ENCODE measurements at places on chromosomes 5 and 9.

- no peak for DNase-seq
These were observed 29.2 kb downstream of the CD14 start for GRCh38 chr5:140603734-140604133.

GRCh38 chr5:59829386-59829785 is 64.1 kb downstream of the PDE4D start:
- no peak for DNase-seq

DNA sequence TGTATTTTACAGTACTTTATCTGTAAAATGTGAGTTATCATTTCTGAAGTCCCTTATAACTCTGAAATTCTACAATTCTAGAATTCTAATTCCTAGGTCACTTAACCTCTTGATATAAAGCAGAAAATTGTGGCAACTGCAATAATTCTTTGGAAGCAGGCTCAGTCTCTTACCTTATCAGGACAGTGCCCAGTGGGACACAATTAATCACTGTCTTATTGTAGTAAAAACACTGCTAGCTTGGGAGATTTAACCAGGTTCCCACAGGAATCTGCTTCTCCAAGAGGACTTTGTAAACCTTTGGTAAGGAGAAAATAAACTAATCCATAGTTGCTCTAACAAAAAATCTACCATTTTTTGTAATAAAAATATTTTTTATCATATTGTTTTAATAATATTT is 18.3 kb upstream of the SPATA9 start:
- DNase-seq: no peak

DNA sequence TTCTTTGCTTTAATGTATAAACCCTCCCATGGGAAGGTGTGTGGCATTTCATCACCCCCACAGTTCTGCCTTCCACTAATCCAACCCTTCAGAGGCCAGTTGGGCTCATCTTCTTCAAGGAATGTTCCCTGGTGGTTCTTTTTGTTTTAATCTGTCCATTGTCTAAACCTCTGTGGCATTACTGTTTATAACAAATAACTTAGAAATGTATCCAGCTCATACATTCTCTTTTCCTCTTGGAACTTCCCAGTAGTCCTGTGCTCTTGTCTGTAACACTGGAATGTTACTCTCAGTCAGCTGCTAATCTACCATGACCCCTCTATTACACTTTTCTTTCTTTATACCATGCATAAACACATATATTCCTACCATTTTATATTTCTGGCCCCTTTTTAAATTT is 213.5 kb upstream of the TARS1 start:
- no peak for DNase-seq

- no peak for DNase-seq
These were observed 594.6 kb upstream of the BRINP1 start for GRCh38 chr9:119963798-119964372.

GRCh38 chr9:116913536-116913935 is 226.4 kb downstream of the TRIM32 start:
- DNase-seq: no peak

- no peak for DNase-seq
These were observed 71.1 kb upstream of the SLC44A1 start for GRCh38 chr9:105173306-105173705.

- DNase-seq: no peak
These were observed 36.1 kb upstream of the PHF2 start for GRCh38 chr9:93540305-93540704.

DNA sequence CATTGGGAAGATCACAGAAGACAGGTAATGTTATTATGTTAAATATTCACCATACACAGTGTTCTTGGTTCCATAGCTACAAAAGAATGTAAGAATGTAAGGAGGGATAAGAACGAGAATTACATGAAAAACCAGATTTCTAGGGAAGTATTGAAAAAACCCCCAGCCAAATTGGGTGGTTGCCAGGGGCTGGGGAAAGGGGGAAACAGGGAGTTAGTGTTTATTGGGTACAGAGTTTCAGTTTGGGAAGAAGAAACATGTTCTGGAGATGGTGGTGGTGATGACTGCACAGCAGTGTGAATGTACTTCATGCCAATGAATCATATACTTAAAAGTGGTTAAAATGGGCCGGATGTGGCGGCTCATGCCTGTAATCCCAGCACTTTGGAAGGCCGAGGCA is 40.3 kb downstream of the GLRX start:
- no peak for DNase-seq

DNA sequence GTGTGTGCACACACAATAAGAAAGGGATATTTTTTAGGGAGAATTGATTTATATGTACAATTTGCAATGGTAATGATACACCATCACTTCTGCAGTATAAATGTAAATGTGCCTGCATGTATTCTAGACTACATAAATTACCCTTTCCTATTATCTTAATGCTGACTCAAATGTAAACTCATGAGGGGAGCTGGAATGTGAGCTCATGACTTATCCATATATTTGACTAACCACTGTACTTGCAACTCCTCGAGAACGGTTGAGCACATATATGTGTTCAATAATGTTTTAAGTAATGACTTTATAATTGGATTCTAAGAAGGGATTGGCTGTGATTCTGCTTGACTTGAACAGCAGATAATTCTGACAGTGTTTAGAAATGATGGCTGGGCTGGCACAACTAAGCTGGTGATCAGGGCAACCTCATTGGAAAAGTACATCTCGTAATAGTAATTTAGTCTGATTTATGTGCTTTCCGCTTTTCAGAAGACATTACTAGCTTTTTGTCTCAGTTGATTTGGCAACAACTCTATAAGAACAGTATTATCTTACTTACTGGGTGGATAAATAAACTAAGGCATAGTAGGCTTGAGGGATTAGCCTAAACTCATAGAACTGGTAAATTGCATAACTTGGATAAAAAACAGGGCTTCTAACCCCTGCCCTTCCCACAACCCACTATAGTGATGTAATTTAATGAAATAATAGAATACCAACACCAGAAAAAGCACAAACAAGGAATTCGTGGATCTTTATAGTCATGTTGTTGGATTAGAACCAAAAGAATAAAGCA is 130.2 kb upstream of the SPEF2 start:
- DNase-seq: no peak

Measured in heart left ventricle (tissue), 16 donors.